ENCODE measurements at places on chromosomes 11 and 22.
A peak's percentile ranks its signal among the peaks of the same experiment; 100 is the strongest.

DNA sequence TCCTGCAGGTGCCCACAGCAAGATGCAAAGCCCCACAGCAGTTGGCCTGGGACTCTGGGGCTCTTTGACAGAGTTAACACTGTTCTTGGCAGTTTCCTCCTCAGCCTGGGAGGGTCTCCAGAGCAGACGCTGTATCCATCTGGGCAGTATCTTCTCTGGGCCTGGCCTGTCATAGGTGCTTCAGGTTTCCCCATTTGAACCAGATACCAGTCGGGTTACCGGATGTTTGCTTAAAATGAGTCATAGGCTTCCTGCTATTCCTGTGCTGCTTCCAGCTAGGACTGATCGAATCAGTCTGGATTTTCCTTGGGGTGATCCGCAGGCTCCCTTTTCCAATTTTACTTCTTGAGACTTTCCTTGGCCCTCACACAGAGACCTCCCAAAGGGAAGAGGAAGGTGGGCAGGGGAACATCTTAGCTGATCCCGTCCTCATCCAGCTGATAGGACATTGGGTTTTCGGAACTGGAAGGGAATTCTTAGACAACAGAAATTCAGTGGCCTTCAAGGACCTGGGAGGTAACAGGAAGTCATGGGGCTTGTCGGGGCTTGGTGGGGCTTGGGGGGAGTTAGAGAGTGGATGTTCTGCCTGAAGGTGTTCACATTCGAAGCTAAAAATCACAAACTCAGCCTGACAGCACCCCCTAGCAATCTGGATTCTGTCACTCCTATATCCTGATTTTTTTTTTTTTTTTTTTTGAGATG lies 2.4 kb upstream of the RANGAP1 start:
- no peak for DNase-seq

- DNase-seq = no peak
These were observed 811.5 kb upstream of the ANO3 start for GRCh38 chr11:25520459-25520858.

DNA sequence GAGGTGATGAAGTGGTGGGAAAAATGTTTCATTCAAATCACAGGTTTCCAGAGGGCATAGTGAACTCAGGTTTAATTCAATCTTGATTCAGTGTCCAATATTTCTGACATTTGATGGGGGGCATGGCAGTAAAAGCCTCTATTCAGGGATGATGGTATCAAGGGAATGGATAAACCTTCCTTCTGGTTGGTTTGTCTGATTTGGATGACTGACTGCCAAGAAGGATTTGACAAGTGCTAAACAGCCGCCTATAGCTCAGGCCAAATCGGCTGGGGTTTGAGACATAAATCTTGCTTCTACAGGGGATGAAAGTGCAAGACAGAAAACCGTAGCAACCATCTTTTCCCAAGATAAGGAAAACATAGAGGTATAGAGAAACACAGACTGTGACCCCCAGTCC lies 121.8 kb upstream of the C11orf87 start:
- no peak for DNase-seq

- DNase-seq = no peak
These were observed 1377.3 kb downstream of the TBC1D22A start for GRCh38 chr22:48139776-48140175.

DNA sequence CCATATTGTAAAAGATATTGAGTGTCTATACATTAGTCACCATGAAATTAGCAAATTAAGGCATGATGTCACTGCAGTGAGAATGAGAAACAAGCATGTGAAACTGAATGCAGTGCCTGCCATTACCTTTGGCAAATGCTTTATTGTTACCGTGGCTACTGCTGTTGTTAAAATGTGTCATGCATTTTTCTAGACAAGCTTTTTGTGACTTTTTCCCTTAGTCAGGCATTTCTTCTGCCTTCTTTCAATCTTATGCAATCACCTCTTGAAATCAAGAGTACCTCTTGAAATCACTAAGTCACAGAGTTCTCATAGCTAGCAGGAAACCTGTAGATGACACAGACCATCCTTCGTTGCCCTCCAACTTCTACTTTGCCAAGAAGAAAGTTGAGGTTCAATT lies 461.7 kb upstream of the TENM4 start:
- DNase-seq = no peak

- DNase-seq = no peak
These were observed 4.2 kb downstream of the PEX16 start for GRCh38 chr11:45913514-45913913.

- no peak for DNase-seq
These were observed 90.2 kb upstream of the KCNQ1OT1 start for GRCh38 chr11:2789791-2790567.

- DNase-seq = no peak
These were observed 5.3 kb downstream of the NLRP6 start for GRCh38 chr11:283405-284104.

GRCh38 chr22:40218152-40218551 lies 40.4 kb downstream of the TNRC6B start:
- DNase-seq = no peak

GRCh38 chr11:11211888-11212287 lies 141.2 kb downstream of the CSNK2A3 start:
- DNase-seq = no peak

DNA sequence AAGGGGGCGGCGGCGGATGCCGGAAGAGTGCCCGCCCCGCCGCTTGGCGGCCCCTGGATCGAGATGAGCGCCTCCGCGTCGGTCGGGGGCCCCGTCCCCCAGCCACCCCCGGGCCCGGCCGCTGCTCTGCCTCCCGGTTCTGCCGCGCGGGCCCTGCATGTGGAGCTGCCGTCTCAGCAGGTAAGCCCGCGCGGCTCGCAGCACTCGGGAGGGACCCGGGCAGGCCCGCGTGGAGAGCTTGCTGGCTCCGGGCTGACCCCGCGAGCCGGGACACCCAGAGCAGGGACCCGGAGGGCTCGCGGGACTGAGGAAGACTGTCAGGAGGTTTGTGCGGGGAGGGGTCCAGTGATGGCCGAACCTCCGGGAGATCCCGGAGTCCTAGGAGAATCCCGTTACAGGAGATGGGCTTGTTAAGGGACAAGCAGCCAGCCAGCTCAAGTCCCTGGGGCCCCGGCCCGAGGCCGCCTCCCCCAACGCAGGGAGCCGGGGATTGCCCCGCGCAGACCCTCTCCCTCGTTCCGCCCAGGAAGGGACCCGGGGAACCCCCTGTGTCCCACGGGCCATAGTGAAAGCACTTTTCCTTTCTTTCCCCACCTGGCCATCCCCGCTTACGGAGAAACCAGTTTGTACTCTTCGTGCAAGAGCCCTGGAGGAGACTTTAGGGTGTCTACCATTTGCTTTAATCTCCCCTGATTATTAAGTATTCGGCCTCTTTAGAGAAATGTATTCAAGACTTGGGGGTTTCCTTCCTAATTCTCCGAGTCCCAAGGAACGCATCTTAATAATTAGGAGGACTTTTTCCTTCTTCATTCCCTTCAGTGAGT lies 547 bp downstream of the UVRAG start:
- peak; percentile 25 for DNase-seq

- no peak for DNase-seq
These were observed 15.3 kb upstream of the BAIAP2L2 start for GRCh38 chr22:38125751-38126201.

- no peak for DNase-seq
These were observed 14.6 kb upstream of the NRGN start for GRCh38 chr11:124724979-124725718.

DNA sequence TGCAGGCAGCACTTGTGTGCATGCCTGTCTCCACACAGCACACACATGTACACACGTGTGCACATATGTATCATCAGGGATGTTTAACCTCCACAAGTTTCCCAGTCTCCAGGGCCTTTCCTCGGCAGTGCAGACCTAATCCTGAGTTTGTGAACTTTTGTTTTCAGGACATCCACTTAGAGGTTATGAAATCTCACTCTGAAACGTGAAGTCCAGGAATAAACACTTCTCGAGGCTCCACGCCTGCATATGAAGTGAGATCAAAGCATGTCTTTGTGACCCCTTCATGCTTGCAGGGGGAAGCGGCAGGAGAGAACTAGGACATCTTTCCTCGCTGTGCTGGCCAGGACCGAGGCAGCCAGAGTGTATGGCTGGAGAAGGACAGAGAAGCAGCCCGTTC lies 3.1 kb downstream of the SHISAL1 start:
- no peak for DNase-seq

- no peak for DNase-seq
These were observed 7.8 kb upstream of the FAT3 start for GRCh38 chr11:92216789-92217188.

DNA sequence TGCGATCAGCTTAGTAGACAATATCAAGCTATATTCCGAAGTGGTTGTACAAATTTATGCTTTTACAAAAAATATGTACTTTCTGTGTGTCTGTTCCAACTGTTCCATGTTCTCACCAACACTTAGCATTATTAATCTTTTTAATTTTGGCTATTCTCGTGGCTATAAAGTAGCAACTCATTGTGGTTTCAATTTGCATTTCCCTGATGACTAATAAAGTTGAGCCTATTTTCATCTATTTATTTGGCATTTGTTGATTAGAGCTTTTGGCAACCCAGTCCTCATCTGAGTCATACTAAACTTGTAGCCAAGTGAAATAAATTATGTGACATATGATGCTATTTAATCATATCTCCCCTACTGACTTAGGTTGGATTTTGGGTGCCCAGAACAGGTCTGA lies 115.9 kb downstream of the FBXO7 start:
- no peak for DNase-seq

DNA sequence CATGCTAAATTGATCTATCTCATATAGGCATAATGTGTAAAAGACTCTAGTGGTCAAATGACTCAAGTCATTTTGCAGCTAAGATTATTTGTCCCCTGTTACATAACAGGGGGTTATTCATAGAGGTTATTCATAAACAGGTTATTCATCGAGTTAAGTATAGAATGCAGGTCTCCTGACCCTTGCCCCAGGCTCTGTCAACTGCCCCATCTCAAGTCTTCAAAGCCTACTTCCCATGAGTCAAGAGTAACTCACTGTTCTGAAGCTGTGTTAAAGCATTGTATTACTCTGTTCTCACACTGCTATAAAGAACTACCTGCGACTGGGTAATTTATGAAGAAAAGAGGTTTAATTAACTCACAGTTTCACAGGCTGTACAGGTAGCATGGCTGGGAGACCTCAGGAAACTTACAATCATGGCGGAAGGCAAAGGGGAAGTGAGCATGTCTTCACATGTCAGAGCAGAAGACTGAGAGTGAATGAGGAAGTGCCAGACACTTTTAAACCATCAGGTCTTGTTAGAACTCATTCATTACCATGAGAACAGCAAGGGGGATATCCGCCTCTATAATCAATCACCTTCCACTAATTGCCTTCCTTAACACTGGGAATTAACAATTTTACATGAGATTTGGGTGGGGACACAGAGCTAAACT lies 226.2 kb upstream of the BLID start:
- DNase-seq = no peak

GRCh38 chr11:130118636-130119387 lies 40.8 kb upstream of the ST14 start:
- DNase-seq = no peak

DNA sequence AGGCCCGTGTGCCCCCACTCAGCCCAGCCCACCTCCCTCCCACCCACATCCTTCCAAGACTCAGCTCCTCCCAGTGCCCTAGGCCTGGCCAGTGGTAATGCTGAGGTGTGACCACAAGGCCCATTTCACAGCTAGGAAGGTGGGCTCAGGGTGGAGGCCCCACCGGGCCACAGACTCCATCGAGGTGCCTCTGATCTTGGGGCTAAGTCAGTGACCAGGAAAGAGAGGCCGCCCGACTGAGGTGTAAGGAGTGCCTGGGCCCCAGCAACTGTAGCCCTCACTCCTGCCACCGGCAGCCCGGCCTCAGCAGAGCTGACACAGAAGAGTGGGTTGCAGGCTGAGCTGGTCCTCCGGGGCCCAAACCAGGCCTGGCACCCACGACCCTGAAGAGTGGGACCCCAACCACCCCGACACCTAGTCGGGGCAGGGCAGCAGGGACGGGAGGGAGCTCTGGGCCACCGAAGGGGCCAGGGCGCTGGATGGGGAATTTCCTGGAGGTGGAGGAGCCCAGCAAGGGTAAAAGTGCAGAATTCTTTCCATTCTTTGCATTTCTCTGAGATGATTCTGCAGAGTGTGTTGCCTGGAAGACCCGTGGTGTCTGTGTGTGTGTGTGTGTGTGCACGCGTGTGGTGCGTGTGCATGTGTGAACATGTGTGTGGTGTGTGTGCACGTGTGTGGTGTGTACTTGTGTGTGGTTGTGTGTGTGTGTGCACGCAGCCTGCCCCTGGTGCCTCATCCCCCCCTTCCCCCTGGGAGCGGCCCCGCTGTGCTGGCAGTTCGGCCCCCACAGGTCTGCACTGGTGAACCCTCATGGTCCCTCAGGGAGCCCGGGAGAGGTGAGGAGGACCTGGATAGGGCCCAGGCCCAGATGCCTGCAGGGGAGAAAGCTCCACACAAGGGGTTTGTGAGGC lies 8.3 kb upstream of the PIM3 start:
- DNase-seq = no peak

DNA sequence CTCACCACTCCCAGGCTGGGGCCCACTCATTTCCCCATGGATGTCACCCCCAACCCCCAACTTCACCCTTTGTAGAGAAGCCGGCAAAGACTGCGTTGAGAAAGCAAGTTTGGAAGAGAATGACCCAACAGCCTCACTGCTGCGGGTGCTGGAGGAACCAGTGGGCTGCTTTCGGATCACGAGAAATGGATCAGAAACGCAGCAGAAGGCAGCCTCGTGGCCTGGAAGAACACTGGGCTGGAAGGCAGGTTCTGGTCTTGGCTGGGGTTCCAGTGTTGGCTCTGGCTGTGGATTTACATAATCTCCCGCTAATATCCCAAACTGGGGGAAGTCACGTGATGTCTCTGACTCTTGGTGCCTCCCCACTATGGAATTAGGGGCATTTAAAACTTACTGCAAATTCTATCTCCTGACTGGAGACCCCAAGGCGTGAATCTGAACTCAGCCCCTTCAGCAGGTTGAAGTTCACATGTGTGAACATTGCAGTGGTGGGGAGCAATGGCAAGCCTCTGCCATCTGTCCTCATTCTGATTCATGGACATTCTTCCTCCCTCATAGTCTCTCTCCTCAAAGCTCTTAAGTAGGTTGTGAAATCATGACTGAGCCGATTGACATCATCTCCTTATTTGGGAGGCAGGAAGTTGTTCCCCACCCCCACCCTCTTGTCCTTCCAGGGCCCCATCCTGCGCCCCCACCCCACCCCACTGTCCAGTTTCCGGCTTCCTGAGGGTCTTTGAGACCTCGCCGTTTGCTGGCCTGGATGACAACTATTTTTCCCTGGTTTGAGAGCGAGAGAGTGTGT lies 37.0 kb upstream of the TIMP3 start:
- no peak for DNase-seq

DNA sequence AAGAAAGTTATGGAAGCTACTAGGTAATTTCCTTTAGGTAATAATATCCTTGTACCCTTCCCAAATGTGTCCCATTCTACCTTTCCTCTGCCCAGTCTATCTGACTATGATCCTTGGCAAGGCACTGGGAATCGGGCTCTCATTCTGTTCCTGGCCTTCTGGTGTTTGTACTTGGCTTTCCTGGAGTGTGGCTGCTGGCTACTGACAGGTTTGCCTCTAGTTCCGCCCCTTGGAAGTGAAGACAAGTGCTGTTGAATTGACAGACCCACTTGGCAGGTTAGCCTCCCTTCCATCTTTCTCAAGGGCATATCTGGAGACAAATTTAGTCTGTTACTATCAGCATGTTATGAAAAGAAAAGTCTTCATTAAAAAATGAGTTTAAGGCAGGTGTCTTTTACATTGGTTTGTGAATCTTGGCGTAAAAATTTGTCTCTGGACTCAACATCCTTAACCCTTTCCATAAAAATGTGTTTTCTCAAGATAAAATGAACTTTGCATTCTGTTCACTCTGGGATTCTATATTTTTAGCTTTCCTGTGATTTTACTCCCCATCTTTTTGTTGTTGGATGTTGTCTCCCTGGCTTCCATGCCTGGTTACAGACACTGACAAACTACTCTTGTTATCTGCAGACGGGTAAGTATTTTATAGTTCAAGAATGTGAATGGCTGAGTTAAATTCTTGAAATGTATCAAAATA lies 287.4 kb upstream of the PDGFD start:
- no peak for DNase-seq
